Activated CD4-positive, alpha-beta T cell treated with anti-CD3 and anti-CD28 coated beads, Interleukin-2, amount 10 ng/mL, durations not matched to agents 24 days and 14 days (primary cell): ENCODE measurements at places on chromosomes 16 and 17. TPM values are rescaled to one million over a fixed set of nuclear protein-coding genes. Genes with fewer than 3 reads are reported as not detected.
A peak's percentile ranks its signal among the peaks of the same experiment; 100 is the strongest.

CLEC18B gene
- total RNA-seq: 0.21 and 0.42 TPM in 2 replicates

TBC1D3H gene
- total RNA-seq: not detected in 2 replicates

CTRB1 gene
- not detected in 2 replicates for total RNA-seq

DLG4 gene
- 12.4 and 14.0 TPM in 2 replicates for total RNA-seq

MPO gene
- not detected in 2 replicates for total RNA-seq

CACNG1 gene
- total RNA-seq: not detected in 2 replicates

EFCAB5 gene
- 0.21 and 0.28 TPM in 2 replicates for total RNA-seq

TPSG1 gene
- total RNA-seq: not detected in 2 replicates

ATP1B2 gene
- 0.14 and 0.37 TPM in 2 replicates for total RNA-seq

GRCh38 chr17:44155488-44155887 is 13.8 kb downstream of the HROB start:
- no peak overlapping the region for H3K4me3 ChIP-seq
- peaks cover 35% of the 10 kb centered on the region for H3K36me3 ChIP-seq
- no peak for DNase-seq
- no peak overlapping the region for H3K27ac ChIP-seq
- no peaks in the 10 kb centered on the region for H3K27me3 ChIP-seq

GRCh38 chr16:89120281-89120680 is 26.6 kb downstream of the ACSF3 start:
- DNase-seq: no peak
- no peak overlapping the region for H3K4me3 ChIP-seq
- H3K36me3 ChIP-seq: peaks cover 55% of the 10 kb centered on the region
- no peaks in the 10 kb centered on the region for H3K27me3 ChIP-seq

DNA sequence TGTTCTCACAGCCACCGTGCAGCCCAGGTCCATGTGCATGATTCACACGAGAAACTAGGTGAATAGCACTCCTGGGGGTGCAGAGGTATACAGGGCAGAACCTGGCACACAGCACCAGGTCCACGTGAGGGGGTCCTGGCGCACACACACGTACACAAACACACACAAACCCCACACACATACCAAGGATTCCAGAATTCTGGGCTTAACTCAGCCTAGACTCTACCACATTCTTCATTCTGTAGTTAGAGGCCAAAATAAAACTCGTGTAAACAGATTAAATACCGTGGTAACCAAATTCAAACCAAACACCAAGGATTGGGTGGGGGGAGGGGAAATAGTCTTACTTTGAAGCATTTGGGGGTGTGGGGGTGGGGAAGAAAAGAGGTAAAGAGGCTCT is 58.5 kb downstream of the XYLT1 start:
- no peak for DNase-seq
- no peaks in the 10 kb centered on the region for H3K27me3 ChIP-seq
- H3K36me3 ChIP-seq: peaks cover 22% of the 10 kb centered on the region
- no peak overlapping the region for H3K27ac ChIP-seq

- no peak overlapping the region for H3K27ac ChIP-seq
- no peaks in the 10 kb centered on the region for H3K27me3 ChIP-seq
- H3K36me3 ChIP-seq: peaks cover 9% of the 10 kb centered on the region
- H3K4me3 ChIP-seq: no peak overlapping the region
- DNase-seq: peak; percentile 24
These were observed 15.7 kb downstream of the CCDC43 start for GRCh38 chr17:44673893-44674292.

- H3K36me3 ChIP-seq: peaks cover 22% of the 10 kb centered on the region
- no peak overlapping the region for H3K4me3 ChIP-seq
- no peak overlapping the region for H3K27ac ChIP-seq
- DNase-seq: no peak
These were observed 17.7 kb downstream of the VASN start for GRCh38 chr16:4389051-4389955.

DNA sequence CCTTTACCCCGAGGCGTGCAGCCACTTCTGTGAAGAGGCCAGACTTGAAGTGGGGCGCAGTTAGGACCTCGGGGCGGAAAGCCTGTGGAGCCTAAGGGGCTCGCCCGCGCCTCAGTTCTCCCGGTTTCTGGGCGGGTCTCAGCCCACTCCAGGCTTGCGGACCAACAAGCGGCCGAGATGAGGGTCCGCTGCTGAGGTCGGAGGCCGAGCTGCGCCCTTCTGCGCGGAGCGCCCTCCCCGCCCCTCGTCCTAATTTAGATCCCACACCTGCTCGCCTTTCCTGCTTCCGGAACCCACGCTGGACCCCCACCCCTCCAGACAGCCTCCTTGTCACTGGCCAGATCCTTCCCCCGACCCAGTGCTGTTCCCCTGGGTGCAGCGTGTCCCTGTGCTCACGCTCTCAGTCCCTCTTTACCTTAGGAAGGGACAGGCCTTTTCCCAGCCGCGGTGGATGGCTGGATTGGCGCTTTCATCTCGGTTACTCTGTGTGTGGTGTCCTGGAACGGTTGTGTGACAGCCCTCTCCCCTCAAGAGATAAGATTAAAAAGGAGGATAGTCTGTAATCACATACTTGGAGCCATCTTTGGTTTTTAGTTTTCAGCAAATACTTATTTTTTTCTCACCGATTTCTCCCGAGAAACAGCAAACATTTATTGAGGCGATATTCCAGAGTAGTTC is 933 bp upstream of the ATXN7L3 start:
- H3K4me3 ChIP-seq: peak overlapping the region; percentile 91
- H3K4me1 ChIP-seq: peaks cover 44% of the 10 kb centered on the region
- H3K27ac ChIP-seq: peak overlapping the region; percentile 96
- DNase-seq: no peak
- H3K36me3 ChIP-seq: peaks cover 24% of the 10 kb centered on the region

GRCh38 chr17:2794111-2794803 is 2.0 kb upstream of the RAP1GAP2 start:
- peak overlapping the region; percentile 85 for H3K4me3 ChIP-seq
- peaks cover 12% of the 10 kb centered on the region for H3K27me3 ChIP-seq
- peak overlapping the region; percentile 13 for H3K27ac ChIP-seq
- peak; percentile 81 for DNase-seq
- H3K36me3 ChIP-seq: peaks cover 6% of the 10 kb centered on the region

- H3K27me3 ChIP-seq: peaks cover 11% of the 10 kb centered on the region
- no peak overlapping the region for H3K27ac ChIP-seq
- no peak for DNase-seq
- no peaks in the 10 kb centered on the region for H3K36me3 ChIP-seq
- no peaks in the 10 kb centered on the region for H3K4me1 ChIP-seq
- no peak overlapping the region for H3K4me3 ChIP-seq
These were observed 211.5 kb upstream of the TNRC6C start for GRCh38 chr17:77746896-77747554.

- no peaks in the 10 kb centered on the region for H3K36me3 ChIP-seq
- no peak for DNase-seq
- H3K27me3 ChIP-seq: no peaks in the 10 kb centered on the region
These were observed 237.4 kb upstream of the TOM1L1 start for GRCh38 chr17:54662978-54663876.

GRCh38 chr16:66612422-66612821 is 7.9 kb downstream of the CMTM3 start:
- no peaks in the 10 kb centered on the region for H3K27me3 ChIP-seq
- no peak overlapping the region for H3K4me3 ChIP-seq
- H3K27ac ChIP-seq: no peak overlapping the region
- DNase-seq: no peak
- H3K36me3 ChIP-seq: peaks cover 44% of the 10 kb centered on the region

DNA sequence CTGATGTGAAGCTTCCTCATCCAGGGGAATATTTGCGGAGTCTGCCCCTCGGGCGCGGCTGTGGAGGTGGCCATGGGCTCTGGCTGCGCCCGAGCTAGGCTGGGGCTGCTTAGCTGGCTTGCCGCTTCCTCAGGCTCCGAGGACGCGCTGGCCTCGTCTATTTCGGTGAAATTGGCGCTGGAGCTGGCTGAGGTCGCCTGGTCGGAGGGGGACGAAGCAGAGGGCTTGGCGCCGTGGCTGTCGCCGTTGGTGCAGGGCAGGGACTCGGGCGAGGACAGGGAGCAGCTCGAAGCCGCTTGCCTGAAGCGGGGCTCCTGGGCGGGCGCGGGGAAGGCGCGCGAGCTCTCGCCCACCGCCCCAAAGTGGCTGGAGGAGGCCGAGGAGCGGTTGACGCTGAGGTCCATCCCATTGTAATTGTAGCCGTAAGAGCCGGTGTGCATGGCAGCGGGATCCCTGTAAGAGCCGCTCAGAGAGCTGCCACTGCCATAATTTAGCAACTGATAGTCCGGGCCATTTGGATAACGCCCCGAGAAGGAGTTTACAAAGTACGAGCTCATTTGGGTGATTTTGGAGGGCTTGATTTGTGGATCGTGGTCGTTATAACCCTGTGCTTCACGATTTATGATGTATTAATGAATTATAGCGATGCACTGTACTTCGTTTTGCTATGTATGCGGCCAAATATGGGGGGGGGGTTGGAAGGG is at the start of gene HOXB5:
Gene HOXB5 (minus strand): TSS at position 654 of the 704 bp plus-strand sequence. CDS start 97 bp downstream, at position 557.
- peak within 1 kb of the TSS; percentile 20 for H3K27ac ChIP-seq
- peaks cover 86% of the 10 kb centered on the region for H3K27me3 ChIP-seq
- peaks cover 41% of the 10 kb centered on the region for H3K4me1 ChIP-seq
- DNase-seq: peak; percentile 82
- H3K4me3 ChIP-seq: peak within 1 kb of the TSS; percentile 85
- H3K36me3 ChIP-seq: no peaks in the 10 kb centered on the region

DNA sequence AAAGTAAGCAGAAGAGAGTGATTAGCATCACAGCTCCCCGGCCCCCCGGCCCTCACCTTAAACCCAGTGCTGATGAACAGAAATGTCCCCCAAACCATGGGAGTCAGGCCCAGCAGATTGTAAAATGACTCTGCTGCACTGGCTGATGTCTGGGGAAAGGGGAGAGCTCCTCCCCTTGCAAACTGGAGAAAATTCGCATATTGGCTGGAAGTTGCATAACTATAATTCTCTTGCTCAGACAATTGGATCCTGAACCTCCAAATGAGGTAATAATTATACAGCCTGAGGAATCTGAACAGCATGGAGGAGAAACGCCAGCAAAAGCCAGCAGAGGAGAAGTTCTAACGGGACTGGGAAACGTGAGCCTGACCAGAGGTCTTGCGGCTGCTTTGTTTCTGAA is 109.7 kb downstream of the C16orf95 start:
- H3K4me3 ChIP-seq: no peak overlapping the region
- DNase-seq: no peak
- no peaks in the 10 kb centered on the region for H3K36me3 ChIP-seq
- H3K27ac ChIP-seq: no peak overlapping the region
- peaks cover 2% of the 10 kb centered on the region for H3K4me1 ChIP-seq

GRCh38 chr17:57666201-57666870 is 78.8 kb downstream of the CCDC182 start:
- no peak overlapping the region for H3K4me3 ChIP-seq
- peaks cover 1% of the 10 kb centered on the region for H3K36me3 ChIP-seq
- no peak overlapping the region for H3K27ac ChIP-seq
- no peaks in the 10 kb centered on the region for H3K27me3 ChIP-seq

DNA sequence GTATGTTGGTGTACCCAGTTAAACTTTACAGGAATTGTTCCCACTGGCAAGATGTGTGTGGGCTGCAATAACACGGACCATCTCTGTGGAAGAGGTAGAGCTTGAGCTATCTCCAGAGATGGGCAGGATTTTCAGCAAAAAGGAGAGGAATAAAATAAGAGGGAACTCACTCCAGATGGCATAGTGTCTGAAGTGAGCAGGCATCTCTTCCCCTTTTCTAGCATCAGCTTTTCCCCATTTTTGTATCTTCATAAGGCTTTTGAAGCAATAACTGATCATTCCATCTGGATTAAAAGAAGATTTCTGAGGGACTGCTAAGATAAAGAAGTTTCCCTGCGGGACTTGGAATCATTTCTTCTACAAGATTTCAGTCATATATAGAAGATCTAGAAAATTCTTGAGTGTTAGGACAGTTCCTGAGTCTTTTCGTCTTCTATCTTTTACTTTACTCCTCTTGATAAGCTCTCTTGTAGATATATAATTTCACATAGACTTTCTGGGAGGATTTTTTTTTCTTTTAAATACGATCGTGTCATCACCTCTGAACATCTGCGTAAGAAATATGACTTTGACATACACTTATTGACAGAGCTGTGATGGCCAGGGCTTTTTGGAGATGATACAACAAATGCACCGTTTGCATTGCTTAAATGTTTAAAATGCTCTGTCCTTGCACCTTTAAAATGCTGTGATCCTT is 2.1 kb downstream of the CPD start:
- H3K27ac ChIP-seq: no peak overlapping the region
- peaks cover 52% of the 10 kb centered on the region for H3K4me1 ChIP-seq
- no peak for DNase-seq
- H3K36me3 ChIP-seq: peaks cover 23% of the 10 kb centered on the region
- H3K4me3 ChIP-seq: peak overlapping the region; percentile 75
